ENCODE measurements at places on chromosomes 4 and X. TPM values are rescaled to one million over a fixed set of nuclear protein-coding genes. Genes with fewer than 3 reads are reported as not detected.

MMRN1 gene
- total RNA-seq: not detected

PCYT1B gene
- 0.14 TPM for total RNA-seq

AKAP4 gene
- total RNA-seq: not detected

- H3K4me3 ChIP-seq: no peak overlapping the region
- no peaks in the 10 kb centered on the region for H3K27me3 ChIP-seq
- H3K36me3 ChIP-seq: no peaks in the 10 kb centered on the region
- H3K4me1 ChIP-seq: no peaks in the 10 kb centered on the region
These were observed 286.3 kb downstream of the PDHA2 start for GRCh38 chr4:96126227-96126626.

DNA sequence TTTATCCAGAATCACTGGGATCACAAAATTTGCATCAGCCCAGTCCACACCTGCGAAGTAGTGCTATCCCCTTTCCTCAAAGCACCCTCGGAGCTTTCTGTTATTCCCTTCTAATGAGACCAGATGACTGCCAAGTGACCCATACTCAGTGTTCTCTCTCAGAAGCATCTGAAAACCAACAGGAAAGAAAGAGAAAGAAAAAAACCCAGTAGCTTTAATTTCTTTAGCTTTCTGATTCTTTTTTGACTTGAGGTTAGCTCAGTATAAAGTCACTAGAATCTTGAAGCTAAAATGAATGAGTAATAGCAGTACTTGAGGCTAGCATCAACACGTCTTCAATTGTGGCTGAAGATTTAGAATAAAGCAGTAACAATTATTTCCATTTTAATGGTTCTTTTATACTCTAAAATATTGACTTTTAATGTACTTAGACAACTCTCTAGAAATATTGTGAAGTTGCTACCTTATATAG is 124.4 kb downstream of the ANK2 start:
- H3K36me3 ChIP-seq: no peaks in the 10 kb centered on the region
- no peaks in the 10 kb centered on the region for H3K4me1 ChIP-seq
- DNase-seq: no peak
- no peak overlapping the region for H3K4me3 ChIP-seq
- no peak overlapping the region for H3K27ac ChIP-seq
- H3K27me3 ChIP-seq: peaks cover 5% of the 10 kb centered on the region

DNA sequence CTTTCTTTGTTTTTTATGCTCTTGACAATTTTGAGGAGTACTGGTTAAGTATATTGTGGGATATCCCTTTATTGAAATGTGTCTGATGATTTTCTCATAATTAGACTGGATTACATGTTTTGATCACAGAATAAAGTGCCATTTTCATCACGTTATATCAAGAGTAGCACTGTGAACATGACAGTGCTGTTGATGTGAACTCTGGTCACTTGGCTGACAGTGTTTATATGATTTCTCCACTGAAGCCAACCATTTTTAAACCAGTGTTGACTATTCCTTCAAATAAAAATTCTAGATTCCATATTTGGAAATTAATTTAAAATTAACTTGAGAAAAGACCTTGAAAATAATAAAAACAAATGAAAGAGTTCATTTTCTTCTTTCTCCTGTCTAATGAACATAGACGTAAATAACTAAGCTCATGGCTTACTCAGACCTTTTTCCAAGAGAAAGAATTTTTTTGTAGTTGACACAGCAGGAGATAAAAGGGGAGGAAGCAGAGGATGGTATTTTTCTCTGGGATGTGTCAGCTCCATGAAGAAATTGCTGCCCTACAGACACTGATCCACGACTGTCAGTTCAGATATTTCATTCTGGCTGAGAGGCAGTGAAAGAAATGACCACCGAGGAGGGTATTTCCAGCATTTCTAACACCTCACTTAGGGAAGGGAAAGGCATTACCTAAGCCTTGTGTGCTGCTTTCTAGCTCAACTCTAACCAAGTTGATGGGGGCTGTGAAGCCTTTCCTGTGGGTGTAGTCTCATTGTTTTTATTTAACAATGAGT is 150.9 kb upstream of the ANK2 start:
- no peaks in the 10 kb centered on the region for H3K36me3 ChIP-seq
- no peak for DNase-seq
- H3K27me3 ChIP-seq: peaks cover 33% of the 10 kb centered on the region

DNA sequence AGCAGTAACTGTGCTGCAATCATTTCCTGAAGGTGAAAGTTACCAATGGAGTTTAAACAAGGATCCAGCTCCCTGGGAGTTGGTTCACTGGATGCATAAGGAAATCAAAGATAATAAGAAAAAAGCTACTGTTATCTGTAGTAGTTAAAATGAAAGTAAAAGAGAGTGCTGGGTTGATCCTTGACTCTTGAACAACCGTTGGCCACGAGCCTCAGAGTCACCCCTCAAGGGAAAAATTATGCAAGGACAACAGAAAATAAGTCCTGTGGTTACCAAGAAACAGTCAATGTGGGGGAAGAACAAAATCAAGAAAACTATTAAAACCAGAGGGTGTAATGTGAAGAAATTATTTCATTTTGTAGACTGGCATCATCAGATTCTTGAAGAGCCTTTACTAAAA is 49.7 kb upstream of the DDIT4L start:
- H3K27me3 ChIP-seq: no peaks in the 10 kb centered on the region

GRCh38 chr4:154869301-154869700 is 88.2 kb downstream of the RBM46 start:
- no peak for DNase-seq
- H3K4me3 ChIP-seq: no peak overlapping the region
- H3K27me3 ChIP-seq: no peaks in the 10 kb centered on the region
- H3K4me1 ChIP-seq: no peaks in the 10 kb centered on the region
- H3K36me3 ChIP-seq: no peaks in the 10 kb centered on the region

DNA sequence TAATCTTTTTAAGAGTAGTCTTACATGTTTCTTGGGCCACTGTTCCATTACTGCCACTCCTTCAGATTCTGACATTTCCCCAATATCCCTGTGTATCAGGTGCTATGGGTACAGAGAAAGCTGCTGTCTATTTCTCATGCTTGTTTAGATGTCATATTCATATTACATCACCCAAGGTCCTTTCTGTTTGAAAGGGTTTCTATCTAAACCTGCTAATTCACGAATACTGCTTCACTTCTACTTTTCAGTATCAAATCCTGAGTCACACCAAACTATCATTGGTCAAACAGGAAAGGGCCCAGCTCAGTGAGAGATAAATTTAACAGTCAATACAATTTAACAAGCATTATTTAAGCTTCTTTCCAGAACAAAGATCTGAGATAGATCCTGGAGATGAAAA is 241.4 kb downstream of the UGT8 start:
- no peaks in the 10 kb centered on the region for H3K4me1 ChIP-seq
- no peaks in the 10 kb centered on the region for H3K27me3 ChIP-seq
- DNase-seq: no peak
- H3K4me3 ChIP-seq: no peak overlapping the region
- H3K36me3 ChIP-seq: no peaks in the 10 kb centered on the region
- H3K27ac ChIP-seq: no peak overlapping the region

- peaks cover 12% of the 10 kb centered on the region for H3K4me1 ChIP-seq
- DNase-seq: no peak
- H3K27me3 ChIP-seq: peaks cover 11% of the 10 kb centered on the region
- no peaks in the 10 kb centered on the region for H3K36me3 ChIP-seq
- H3K27ac ChIP-seq: no peak overlapping the region
- no peak overlapping the region for H3K4me3 ChIP-seq
These were observed 134.9 kb downstream of the SMIM20 start for GRCh38 chr4:26048950-26049349.

- H3K4me3 ChIP-seq: no peak overlapping the region
- H3K27ac ChIP-seq: no peak overlapping the region
- DNase-seq: no peak
These were observed 5.0 kb downstream of the TRIM75 start for GRCh38 chr4:165058666-165059065.

DNA sequence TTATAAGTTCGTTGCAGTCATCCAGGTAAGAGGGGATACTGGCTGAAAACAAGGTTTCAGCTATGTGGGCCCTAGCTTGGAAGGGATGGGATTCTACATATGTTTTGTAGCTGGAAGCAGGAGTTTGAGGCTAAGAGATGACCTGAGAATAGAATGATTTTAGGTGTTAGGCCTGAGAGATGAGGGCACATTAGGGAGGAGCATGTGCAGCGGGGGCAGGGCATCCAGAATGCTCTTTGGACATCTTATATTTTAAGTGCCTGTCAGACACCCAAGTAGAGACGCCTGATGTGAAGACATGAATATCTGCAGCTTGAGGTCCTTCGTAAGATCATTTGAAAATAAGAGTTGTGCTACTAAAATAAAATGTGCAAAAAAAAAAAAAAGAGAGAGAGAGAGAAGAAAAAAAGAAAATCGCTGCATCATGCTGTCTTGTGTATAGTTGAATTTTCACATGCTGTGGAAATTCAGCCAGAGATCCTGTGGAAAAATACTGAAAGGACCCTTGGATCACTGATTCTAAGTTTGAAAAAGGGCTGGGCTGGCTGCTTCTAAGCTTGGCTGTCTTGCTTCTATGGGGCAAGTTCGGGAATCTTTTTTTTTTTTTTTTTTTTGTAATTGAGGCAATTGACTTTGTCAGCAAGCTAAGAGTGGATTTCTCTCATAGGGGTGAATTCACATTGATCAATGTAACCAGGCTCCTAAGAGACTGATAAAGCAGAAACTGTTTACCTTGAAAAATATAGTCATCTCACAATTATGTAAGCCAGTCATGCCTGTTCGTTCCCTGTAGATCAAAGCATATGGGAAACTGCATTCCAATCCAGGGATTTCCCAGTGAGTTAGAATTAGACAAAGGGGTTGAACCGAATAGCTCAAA is 341.0 kb upstream of the GATB start:
- peak overlapping the region; percentile 54 for H3K4me3 ChIP-seq
- peak overlapping the region; percentile 95 for H3K27ac ChIP-seq
- peaks cover 7% of the 10 kb centered on the region for H3K36me3 ChIP-seq
- peaks cover 68% of the 10 kb centered on the region for H3K4me1 ChIP-seq
- H3K27me3 ChIP-seq: no peaks in the 10 kb centered on the region
- DNase-seq: peak; percentile 57

- H3K36me3 ChIP-seq: no peaks in the 10 kb centered on the region
- peak overlapping the region; percentile 95 for H3K27ac ChIP-seq
- H3K4me3 ChIP-seq: peak overlapping the region; percentile 79
- peak; percentile 56 for DNase-seq
- no peaks in the 10 kb centered on the region for H3K27me3 ChIP-seq
These were observed 151.4 kb upstream of the USP9X start for GRCh38 chrX:40933706-40934425.

DNA sequence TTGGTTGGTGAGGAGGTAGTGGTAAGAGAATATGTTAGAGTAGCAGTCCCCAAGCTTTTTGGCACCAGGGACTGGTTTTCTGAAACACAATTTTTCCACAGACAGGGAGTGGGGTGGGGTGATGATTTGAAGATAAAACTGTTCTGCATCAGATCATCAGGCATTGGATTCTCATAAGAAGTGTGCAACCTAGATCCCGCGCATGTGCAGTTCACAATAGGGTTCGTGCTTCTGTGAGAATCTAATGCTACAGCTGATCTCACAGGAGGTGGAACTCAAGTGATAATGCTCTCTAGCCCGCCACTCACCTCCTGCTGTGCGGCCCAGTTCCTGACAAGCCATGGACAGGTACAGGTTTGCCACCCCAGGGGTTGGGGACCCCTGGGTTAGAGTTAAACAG is 423.3 kb downstream of the GPAT3 start:
- no peaks in the 10 kb centered on the region for H3K27me3 ChIP-seq
- no peak overlapping the region for H3K27ac ChIP-seq
- H3K4me3 ChIP-seq: no peak overlapping the region
- H3K4me1 ChIP-seq: no peaks in the 10 kb centered on the region
- no peak for DNase-seq
- H3K36me3 ChIP-seq: no peaks in the 10 kb centered on the region

DNA sequence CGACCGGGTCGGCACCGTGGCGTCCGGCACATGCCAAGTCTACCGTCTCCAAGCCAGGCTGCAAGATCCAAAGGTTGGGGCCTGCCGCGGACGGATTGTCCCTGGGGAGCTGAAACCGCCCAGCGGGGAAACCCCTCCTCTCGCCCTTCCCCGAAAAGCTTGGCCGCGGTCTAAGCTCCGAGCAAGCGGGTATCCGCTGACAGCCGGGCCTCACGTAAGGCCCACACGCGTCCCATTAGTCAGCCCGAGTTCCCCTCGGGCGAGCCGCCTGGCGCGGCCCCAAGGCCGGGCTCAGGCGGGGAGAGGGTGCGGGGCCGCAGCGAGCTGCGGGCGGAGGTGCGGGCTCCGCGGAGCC is 6.8 kb upstream of the BCOR start:
- H3K36me3 ChIP-seq: no peaks in the 10 kb centered on the region
- H3K4me3 ChIP-seq: peak overlapping the region; percentile 50
- H3K4me1 ChIP-seq: peaks cover 9% of the 10 kb centered on the region

DNA sequence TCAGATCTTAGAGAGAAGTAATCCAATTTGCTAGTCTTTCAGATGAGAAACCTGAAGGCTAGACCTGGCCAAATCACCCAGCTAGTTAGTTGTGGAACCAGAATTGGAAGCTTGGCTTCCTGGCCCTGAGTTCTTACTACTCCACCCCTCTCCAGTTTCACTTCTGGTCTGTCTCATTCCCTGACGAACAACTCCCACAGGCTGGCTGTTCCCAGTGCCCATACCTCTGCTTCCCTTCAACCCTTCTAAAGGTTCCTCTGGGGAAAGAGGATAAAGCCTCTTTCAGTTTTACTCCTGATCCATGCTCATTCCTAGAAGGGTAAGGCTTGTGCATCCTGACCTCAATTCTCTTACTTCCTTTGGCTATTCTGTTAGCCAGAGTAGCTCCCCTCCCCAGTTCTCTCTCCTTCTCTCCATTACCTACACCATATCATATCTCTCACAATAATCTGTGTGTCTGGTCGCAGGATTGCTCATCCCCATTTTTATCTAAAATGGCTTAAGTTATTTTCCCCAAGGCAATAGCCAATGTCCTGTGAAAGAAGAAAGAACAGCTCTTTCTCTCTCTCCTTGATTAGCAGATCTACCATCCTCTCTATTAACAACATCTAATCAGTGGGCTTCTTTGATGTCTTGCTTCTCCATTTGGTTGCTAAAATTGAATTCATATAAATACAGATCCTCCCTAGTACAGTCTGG is 155.0 kb upstream of the MAOA start:
- H3K4me1 ChIP-seq: no peaks in the 10 kb centered on the region
- no peak overlapping the region for H3K27ac ChIP-seq
- no peak overlapping the region for H3K4me3 ChIP-seq
- no peaks in the 10 kb centered on the region for H3K27me3 ChIP-seq
- H3K36me3 ChIP-seq: no peaks in the 10 kb centered on the region

DNA sequence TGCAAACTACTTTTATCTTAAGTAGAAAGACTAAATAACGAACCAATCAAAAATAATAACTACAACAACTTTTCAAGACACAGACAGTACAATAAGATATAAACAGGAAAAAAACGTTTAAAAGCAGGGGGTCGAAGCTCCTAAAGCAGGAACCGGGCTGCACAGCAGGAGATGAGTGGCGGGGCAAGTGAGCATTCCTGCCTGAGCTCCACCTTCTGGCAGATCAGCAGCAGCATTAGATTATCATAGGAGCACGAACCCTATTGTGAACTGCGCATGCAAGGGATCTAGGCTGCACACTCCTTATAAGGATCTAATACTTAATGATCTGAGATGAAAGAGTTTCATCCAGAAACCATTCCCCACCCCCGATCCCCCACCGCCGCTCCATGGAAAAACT is 146.2 kb downstream of the TEX11 start:
- no peak overlapping the region for H3K27ac ChIP-seq
- no peak for DNase-seq
- H3K4me3 ChIP-seq: no peak overlapping the region
- H3K4me1 ChIP-seq: no peaks in the 10 kb centered on the region

- H3K4me3 ChIP-seq: no peak overlapping the region
- no peaks in the 10 kb centered on the region for H3K4me1 ChIP-seq
- H3K36me3 ChIP-seq: no peaks in the 10 kb centered on the region
- no peaks in the 10 kb centered on the region for H3K27me3 ChIP-seq
These were observed 591.8 kb upstream of the CPEB2 start for GRCh38 chr4:14410516-14410915.

- no peaks in the 10 kb centered on the region for H3K36me3 ChIP-seq
- no peak overlapping the region for H3K4me3 ChIP-seq
- H3K27me3 ChIP-seq: no peaks in the 10 kb centered on the region
- no peak overlapping the region for H3K27ac ChIP-seq
- DNase-seq: no peak
These were observed 3.4 kb upstream of the PRPS1 start for GRCh38 chrX:107624893-107625292.

Data from activated CD4-positive, alpha-beta T cell treated with anti-CD3 and anti-CD28 coated beads, Interleukin-2, amount 10 ng/mL, durations not matched to agents 24 days and 14 days (primary cell).